SIG-M5 (cell line): ENCODE measurements at places on chromosomes 2 and 18.

DNA sequence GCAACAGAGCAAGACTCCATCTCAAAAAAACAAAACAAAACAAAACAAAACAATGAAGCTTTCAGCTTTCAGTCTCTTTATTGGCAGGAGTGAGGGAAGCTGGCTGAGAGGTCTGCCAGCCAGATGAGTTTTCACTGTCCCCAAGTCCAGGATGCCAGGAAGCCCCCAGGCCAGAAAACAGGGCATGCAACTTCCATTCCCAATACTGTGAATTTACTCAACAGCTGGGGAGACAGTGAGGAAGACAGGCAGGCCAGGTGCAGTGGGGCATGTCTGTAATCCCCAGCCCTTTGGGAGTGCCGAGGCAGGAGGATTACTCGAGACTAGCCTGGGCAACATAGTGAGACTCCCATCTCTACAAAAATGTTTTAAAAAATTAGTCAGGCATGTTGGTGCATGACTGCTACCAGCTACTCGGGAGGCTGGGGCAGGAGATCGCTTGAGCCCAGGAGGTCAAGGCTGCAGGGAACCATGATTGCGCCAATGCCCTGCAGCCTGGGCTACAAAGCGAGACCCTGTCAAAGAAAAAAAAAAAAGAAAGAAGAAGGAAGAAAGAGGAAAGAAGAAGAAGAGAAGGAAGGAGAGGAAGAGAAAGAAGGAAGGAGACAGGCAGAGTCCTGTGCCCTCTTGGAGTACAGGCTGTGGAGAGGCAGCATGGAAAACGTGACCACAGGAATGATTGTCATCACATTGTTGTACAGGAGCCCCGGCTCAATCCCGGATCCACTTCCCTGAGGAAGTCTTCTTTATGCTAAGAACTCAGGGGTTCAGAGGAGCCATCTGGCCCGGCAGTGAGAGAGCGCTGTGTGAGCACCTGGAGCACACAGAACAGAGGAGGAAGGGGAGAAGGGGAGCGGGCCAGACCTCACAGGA, 29.2 kb upstream of the POMC start:
- no peak for DNase-seq

GRCh38 chr2:80112790-80113189, 191.8 kb downstream of the LRRTM1 start:
- DNase-seq: no peak

DNA sequence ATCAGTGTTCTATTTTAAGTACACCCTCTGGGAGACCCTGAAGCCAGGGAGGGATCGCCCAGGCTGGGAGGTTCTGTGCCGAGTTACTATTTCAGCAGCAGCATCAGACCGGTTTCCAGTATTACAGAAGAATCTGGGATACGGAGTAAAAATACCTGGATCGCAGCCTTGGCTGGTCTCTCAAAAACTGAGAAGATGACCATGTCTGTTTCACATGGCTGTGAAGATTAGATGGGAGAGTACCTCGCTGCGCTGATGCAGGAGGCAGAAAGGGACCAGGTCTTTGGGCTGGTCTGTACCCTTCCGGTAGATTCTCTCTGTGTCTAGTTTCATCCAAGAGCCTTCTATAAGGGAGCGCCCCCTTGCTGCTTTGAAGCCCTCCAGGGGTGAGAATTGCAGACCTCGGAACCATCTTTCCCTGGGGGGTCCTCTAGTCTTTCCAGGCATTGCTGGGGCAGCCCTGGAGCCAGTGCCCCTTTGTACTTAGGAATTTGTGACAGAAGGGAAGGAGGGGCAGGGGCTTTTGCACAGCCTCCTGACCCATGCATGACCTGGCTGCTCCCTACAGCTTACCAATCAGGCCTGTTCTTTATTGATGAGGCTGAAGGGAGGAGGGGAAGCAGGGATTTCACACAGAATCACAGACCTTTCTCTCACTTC, 56.3 kb upstream of the MAPRE3 start:
- no peak for DNase-seq

- DNase-seq: no peak
These were observed 56.8 kb downstream of the SH3BP4 start for GRCh38 chr2:235008584-235009044.

GRCh38 chr2:15399241-15399640, 161.9 kb downstream of the NBAS start:
- no peak for DNase-seq

DNA sequence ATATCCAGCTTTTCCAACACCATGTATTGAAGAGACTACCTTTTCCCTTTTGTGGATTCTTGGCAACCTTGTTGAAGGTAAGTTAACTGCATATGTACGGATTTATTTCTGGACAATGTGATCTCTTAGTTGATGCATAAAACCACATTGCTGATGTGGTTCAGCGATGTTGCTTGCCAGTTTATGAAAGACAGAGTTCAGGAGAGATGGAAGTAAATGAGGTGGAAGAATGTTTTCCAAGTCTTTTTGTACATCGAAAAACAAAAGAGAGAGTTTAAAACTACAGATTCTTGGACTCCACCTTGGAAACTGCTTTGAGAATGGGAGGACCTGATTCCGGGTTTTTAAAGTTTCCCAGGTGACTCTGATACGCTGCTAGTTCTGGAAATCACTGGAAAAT, 43.8 kb downstream of the MOB4 start:
- DNase-seq: no peak

- DNase-seq: no peak
These were observed 276.5 kb upstream of the NRP2 start for GRCh38 chr2:205405752-205406151.

DNA sequence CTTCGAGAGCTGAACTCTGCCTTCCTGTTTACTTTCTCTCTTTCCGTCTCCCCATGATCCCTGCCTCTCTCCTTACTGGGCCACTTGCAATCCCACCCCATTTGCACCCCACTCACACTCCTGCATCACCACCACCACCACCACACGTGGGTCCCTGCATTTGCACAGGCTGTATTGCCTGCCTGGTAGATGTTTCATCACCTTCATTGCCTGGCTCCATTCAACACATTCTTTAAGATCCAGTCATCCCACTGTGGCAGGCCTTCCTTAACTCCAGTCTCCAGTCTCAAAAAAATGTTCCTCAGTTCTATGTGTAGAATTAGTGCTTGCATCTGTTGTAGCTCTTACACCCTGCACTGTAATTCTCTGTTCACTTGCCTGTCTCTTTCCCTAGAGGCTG, 13.9 kb downstream of the NOSTRIN start:
- DNase-seq: no peak

- no peak for DNase-seq
These were observed 6.6 kb upstream of the OXER1 start for GRCh38 chr2:42770288-42771131.

DNA sequence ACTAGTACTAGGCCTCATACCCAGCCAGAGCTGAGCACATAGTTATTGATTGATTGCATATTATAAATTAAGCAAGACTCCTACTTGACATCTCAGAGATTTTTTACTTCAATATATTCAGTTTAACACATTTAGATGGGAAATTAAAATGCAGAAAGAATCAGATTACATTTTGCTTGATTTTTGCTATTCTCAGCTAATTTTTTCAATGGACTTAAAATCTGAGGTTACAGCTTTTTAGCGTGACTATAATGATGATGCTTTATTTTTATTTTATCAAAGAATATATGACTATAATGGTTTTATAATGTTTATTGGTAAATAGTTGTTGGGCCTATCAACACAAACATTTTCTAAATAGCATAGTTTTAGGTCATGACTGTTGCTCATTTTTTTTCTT, 493.0 kb upstream of the CNTNAP5 start:
- DNase-seq: no peak

DNA sequence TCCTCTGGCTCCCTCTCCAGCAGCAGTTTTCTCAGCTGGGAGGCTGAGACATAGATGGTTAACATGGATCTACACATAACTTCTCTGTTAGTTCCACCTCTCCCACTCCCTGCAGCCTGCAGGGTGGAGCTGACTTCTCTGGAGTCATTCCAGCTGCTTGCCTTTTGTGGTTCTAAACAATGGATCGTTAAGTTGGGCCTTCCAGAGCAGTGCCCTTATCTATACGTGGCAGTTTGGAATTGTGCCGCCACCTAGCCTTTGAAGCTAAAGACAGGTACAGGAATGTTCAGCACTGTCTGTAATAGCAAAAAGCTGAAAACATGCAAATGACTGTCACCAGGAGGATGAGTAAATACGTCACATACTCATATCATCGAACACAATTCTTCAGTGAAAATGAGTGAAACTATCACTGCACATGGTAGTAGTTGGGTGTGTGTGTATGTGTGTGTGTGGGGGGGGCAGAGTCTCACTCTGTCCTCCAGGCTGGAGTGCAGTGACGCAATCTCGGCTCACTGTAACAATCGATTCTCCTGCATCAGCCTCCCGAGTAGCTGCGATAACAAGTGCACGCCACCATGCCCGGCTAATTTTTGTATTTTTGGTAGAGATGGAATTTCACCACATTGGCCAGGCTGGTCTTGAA, 50.3 kb downstream of the SH2D6 start:
- DNase-seq: no peak

GRCh38 chr18:80170395-80171053, 61.5 kb downstream of the ADNP2 start:
- no peak for DNase-seq

GRCh38 chr18:46622451-46622850, 34.6 kb downstream of the LOXHD1 start:
- no peak for DNase-seq

- no peak for DNase-seq
These were observed 19.7 kb downstream of the ATP6V1C2 start for GRCh38 chr2:10741139-10741538.

DNA sequence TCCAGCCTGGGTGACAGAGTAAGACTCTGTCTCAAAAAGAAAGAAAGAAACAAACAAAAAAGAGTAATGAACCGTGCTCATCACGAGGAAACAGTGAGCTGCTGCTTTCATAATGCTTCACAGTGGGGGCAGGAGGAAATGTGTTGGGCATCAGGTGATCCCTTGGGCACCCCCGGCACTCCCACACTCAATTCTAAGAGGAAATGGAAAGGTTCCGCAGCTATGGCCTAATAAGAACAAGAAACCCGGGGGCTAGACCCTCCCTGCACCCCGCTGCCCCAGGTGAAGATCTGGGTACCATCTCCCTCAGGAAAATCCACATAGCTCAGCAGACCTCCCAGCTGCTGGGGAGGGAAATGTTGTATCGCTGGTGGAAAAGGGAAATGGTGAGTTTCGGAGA, 118.9 kb downstream of the LPIN1 start:
- DNase-seq: no peak

DNA sequence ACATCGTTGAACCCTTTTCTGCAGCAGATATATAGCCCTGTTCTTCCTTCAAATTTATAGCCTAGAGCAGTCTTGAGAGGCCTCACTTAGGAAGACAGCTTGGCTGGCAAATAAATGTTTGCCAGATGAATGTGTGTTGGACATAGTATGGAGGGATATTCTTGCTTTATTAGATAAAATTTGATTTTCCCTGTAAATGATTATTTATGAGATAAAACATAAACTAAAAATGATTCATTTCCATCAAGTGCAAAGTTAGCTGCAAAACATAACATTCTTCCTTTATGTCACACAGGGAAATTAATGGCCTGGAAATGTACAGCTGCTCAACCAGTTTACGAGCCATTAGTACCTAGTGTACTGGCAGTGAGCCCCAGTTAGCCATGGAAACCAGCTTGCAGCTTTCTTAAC, 82.5 kb downstream of the LIMS1 start:
- no peak for DNase-seq

DNA sequence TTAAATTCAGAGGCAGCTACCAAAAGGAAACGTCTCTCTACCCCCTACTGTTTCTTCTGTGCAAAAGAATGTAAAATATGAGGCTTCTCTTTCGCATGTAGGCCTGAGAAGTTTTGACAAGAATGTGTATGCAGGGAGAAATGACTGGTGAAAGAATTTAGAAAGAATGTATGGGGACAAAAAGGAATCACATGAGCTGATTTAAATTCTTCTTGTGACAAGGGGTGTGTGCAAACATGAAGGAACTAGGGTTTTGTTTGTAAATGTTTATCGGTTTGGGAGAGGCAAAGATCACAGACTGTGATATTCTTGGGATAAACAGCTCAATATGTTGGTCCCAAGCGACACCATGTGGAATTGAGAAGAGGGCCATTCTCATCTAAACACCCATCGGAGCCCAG, 345.2 kb upstream of the VRK2 start:
- no peak for DNase-seq

- no peak for DNase-seq
These were observed 24.3 kb downstream of the ASAP2 start for GRCh38 chr2:9230881-9231280.

DNA sequence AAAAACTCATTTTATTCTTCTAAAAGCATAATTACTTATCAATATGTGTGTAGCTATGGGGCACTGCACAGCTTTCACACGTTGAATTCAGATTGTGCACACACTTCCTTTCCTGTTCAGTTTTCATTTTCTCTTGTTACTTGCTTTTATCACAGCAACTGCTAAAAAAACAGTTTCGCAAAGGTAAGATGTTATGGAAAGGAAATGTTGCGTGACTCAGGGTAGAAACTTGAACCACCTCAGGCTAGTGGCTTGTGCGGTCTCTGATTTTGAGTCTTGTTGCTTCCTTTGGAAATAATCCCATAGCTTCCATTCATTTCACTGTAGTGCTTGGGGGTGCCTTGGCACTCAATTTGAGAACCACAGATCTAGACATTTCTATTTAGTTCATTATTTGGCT, 171.9 kb downstream of the FMNL2 start:
- DNase-seq: no peak

- DNase-seq: no peak
These were observed 11.2 kb upstream of the NAPG start for GRCh38 chr18:10514601-10515000.

DNA sequence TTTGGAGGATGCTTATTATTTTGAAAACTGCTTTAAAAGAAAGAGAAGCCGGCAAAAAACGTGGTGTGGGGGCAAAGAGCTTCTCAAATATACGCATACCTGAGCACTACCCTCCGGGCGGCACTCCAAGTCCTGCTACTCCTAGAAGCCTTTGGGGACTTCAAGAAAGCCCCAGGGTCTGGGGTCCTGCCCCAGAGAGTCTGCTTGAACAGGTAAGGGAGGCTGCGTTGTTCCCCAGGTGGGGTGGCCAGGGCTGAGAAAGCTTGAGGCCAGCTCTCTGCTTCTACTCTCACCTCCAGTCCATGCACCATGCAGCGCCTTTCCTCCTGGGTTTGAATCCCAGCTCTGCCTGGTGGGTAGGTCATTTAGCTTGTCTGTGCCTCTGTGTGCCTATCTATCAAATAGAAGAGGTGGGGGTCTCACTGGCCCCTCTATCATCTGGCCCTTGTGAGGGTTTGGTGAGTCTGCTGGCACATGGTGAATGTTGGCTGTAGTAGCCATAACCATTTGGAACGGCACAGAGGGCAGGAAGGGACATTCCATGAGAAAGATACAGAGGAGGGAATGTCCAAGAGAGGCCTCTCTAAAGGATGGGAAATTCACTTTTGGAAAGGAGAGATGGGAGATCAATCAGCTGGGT, 19.5 kb downstream of the MALL start:
- no peak for DNase-seq

GRCh38 chr2:33051586-33052360, 105.0 kb downstream of the LTBP1 start:
- peak; percentile 85 for DNase-seq

DNA sequence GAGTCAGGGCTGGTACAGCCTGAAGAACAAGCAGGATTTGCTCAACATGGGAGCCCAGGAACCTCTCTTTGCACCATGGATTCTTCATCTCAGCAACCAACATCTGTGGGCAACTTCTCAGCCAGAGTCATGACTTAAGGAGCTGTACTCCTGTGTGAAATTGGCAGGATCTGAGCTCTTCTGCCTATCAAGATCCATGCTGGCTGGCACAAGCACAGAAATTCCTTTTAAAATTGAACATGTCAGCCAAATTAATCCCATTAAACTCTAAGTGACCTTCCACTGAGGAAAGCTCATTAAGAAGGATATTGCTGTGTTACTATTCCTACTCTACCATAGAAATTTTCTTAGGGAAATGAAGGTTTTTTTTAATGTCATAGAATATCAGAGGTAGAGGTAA, 110.5 kb upstream of the SCG2 start:
- no peak for DNase-seq
